Foreskin melanocyte (primary cell): ENCODE measurements at places on chromosomes 2 and 18.

- no peak for DNase-seq
These were observed 38.5 kb downstream of the KCTD18 start for GRCh38 chr2:200471324-200471848.

GRCh38 chr2:218169757-218170546 lies 3.2 kb upstream of the CXCR1 start:
- DNase-seq, result peak; percentile 27

DNA sequence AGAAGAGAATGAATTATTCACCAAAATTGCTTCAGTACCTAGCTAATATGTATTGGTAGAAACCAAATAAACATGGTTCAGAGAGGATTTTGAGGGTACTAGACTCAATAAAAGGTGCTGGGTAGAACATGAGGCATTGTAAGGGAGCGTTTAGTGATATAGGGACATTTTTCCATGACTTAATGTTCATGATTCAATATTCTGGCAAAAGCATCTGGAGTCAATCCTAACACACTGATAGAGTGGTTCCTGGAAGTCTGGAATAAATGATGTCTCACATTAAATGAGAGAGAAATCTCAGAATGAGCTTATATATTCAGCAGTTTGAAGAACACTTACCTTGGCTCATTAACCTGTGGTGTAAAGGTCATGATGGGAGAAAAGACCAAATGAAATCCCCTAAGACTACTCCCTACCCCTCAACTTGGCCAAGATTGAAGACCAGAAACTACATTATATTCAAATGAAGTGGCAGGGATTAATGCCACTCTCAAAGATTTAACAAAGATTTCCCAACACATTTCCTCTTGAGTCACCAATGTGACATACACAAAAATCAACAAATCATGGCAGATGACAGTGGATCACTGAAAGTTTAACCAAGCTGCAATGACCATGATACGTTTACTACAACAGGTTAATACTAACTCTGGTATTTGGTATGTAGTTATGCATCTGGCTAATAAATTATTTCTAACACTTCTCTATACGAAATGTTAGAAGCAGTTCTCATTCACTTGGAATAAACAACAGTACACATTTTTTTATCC lies 309.5 kb downstream of the SATB2 start:
- DNase-seq, result no peak

- no peak for DNase-seq
These were observed 16.2 kb upstream of the GLI2 start for GRCh38 chr2:120719491-120719890.

DNA sequence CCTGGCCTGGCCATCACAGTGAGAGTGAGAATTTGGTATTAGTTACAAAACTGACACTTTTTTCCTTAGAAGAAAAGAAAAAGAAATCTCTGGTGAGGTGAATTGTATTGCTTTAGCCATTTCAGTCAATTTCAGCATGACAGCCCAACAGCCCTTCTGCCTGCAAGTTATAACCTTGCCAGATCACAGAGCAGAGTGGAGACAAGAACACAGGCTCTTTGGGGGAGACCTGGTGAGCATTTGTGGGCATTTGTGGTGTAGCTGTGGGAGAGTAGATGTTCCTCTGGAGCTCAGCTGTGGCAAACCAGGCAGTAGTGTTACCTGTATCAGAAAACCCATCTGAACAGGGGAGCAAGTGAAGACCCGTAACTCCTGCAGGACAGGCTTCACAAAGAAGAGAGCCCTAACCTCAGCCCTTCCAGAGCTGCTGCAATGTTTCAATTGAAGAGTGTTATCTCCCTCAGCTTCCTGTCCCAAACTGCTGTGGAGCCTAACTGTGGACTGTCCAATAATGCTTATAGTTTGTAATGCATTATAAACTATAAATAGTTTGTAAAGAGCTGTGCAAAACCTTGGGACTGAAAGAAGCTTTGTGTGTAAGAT lies 22.8 kb upstream of the DLX1 start:
- DNase-seq, result peak; percentile 55

DNA sequence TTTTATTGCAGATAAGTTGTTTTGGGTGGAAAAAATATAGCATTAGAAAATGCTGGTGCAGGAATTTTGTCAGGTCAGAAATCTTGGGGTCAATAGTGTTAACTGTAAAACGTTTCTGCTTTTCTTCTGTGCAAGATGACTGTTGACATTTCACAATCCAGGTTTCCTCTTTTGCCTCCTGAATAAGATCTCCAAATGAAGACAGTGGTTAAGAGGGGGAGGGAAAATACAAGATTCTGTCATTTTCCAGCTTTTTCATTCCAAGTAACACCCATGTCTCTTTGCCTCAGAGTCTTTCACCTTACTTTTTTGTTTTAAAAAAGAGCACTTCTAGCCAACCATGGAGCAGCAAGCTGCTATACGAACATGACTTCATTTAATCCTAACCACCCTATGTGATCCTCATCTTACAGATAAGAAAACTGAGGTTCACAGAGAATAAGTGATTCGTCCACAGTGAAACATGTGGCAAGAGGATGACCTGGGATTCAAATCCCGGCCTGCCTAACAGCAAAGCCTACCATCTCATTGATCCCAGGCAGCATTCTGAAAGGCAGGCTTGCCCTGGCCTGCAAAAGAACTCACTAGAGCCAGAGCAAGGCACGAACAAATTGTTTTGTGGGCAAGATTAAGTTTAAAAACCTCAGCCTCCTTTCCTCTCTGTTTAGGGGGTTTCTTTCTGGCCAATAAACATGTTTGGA lies 3.0 kb downstream of the PLEK start:
- no peak for DNase-seq

DNA sequence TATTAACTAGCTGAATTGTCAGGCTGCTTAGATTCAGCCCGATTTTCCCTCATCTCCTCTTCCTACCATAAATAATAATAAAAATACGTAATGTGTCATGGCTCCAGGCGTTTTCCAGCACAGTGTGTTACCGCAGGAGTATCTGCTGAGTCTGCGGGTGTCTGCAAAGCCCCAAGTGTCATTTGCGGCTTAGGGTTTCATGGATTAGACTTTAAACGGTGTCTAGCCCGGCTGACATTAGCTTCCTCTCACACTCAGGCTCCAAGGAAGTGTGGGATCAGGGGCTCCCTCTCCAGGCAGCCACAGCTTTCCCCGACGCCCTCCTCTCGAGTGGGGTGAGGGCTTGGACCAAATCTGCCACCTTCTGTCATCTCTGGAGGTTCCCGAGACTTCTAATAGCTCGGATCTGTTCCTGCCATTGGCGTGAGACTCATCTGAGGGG lies 14.1 kb upstream of the HOXD1 start:
- DNase-seq, result no peak

DNA sequence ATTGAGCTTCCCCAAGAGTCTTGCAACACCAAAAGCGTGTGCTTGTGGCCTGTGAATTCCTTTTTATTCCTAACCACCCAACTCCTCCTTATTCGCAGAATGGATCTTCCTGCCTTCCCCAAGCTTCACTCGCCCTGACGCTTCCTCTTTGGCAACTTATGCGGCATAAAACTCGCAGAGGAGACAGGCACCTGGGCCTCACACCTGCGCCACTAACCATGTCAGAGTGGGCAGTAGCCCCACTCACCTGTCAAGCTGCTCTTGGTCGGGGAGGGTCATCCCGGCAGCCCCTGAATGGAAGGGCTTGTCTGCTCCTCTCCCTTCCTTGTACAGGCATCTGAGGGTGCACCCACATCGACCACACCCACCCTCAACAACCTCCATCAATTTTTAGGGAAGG lies 106.9 kb upstream of the GPC1 start:
- no peak for DNase-seq

GRCh38 chr2:197677056-197677455 lies 1.7 kb upstream of the RFTN2 start:
- DNase-seq, result no peak

- DNase-seq, result no peak
These were observed 43.1 kb downstream of the COL4A3 start for GRCh38 chr2:227207573-227207972.

- peak; percentile 4 for DNase-seq
These were observed 51.5 kb downstream of the DNAJC10 start for GRCh38 chr2:182767578-182767977.

DNA sequence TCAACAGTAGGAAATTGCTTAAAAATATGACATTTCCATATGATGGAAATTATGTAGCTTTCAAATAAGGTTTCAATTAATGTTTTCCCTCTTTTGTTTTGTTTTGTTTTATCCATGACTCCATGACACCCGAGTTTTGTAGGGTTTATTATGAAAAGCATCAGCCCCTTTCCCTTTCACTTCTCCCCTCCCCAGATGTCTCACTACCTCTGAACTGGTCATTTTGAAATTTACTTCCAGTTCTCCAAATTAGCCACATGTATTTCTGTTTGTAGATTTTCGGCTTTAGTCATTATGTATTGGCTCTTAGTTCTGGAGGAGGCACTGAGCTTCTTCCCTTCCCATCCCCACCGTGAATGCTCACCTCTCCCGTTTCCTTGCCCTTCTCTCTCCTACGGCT lies 18.6 kb upstream of the VPS4B start:
- DNase-seq, result no peak

- DNase-seq, result no peak
These were observed 85.0 kb downstream of the RBM43 start for GRCh38 chr2:151176661-151177060.

- no peak for DNase-seq
These were observed 47.8 kb downstream of the TEX51 start for GRCh38 chr2:126946318-126947102.

GRCh38 chr2:88818381-88818780 lies 126.9 kb downstream of the RPIA start:
- no peak for DNase-seq

DNA sequence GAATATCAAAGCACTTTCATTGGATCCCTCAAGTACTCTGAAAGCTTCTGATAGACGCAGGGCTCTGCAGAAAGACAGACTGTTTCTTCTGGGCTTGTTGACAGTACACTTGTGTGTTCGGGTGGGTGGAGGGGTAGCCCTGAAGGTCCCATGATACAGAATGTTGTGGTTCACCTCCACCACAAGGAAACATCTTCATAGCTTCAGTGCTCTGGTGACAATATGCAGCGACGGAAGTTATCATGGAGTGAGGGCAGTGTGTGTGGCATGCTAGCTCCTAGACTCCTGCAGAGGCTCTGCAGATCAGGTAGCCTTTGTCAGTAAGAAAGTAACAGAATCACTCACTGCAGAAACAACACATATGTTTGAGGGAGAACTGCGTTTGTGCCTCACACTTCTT lies 90.7 kb downstream of the MEIS1 start:
- no peak for DNase-seq

GRCh38 chr18:69616114-69616513 lies 215.4 kb downstream of the DOK6 start:
- DNase-seq, result no peak

DNA sequence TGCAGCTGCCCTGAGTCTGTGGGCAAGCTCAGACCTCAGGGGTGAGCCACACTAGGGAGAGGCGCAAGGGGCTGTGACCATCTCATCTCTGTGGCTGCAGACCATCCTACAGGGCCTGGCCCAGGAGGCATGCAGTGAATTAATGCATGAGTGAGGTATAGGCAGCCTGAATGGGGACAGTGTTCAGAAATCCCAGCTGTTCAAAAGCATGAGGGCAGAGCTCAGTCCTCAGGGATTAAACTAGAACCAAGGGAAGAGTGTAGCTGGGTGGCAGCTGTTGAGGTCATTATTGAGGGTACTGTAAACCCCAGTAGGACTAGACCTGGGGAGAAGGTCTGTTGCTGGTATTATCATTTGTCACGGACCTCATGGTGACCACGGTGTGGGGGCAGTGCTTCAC lies 17.0 kb downstream of the TMEM177 start:
- DNase-seq, result no peak

DNA sequence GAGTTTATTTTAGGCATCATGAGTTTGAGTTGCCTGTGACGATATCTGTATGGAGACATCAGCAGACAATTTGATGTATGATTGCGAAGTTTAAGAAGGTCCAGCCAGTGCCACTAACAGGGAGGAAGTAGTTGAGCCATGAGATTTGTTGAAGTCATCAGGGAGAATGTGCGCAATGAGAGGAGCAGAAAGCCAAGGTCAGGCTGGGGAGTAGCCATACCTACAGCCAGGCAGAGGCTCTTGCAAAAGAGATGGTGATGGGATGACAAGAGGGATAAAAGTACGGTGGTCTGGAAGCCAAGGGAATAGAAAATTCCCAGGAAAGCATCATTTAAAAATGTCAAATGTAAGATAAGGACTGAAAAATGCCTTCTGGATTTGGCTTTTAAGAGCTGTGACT lies 51.2 kb downstream of the LIMS1 start:
- no peak for DNase-seq

DNA sequence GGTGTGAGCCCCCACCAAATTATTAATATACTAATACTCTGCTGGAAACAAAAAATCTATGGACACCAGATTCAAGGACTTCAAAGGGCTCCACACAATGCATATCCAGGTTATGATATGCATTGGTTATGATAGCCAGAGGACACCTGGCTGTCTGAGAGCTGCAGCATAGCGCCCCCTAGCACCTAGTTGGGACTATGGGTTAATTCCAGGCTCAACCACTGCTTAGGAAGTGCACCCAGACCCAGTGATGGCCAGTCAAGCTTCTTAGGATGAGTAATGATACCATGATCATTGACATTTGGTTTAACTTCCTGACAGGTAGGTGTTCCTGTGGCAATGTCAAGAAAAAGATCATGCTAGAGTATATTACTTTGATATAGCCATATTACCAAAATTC lies 3.8 kb upstream of the FRZB start:
- no peak for DNase-seq

DNA sequence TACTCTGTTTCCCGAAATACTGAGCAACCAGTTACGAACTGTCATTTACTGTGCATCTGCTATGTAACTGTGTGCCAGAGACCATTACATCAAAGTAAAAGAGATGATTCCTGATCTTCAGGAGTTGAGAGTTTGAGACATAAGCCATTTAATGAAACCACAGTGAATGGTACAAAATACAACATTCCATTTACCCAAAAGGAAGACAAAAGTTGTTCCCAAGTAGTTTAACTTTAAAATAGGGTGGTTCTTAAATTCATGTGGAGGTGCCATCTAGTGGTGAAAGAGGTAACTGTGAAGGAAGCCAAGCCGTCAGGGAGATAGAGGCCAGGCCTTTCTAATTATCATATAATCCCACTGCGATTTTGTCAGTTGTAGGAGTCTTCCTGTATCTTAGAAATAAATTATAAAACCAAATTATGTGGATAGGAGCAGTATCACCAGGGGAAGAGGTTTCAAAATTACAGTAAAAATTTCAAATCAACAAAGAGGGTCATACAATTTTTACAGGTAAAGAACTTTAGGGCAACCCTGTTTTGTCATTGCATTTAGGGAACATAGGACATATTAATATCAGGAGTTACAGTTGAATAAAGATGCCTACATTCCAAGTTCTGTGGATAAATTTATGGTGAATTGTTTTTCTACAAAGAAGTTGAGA lies 67.7 kb downstream of the EPAS1 start:
- peak; percentile 64 for DNase-seq

GRCh38 chr2:69123182-69123581 lies 110.2 kb downstream of the ANTXR1 start:
- DNase-seq, result no peak

GRCh38 chr2:127172306-127172705 lies 47.8 kb downstream of the CYP27C1 start:
- no peak for DNase-seq

- DNase-seq, result no peak
These were observed 158.7 kb upstream of the CCDC150 start for GRCh38 chr2:196480653-196481323.

GRCh38 chr18:28903306-28903705 lies 726.4 kb upstream of the CDH2 start:
- DNase-seq, result peak; percentile 12
